ENCODE measurements at places on chromosomes 1 and 21. TPM values are rescaled to one million over a fixed set of nuclear protein-coding genes. Genes with fewer than 3 reads are reported as not detected.

GRCh38 chr1:203360547-203361185 lies 9.7 kb upstream of the FMOD start:
- DNase-seq, result no peak

- DNase-seq, result no peak
Observed at GRCh38 chr1:181595234-181595633, 111.9 kb downstream of the CACNA1E start.

GRCh38 chr21:37184784-37185593 lies 82.1 kb downstream of the VPS26C start:
- DNase-seq, result no peak

- DNase-seq, result no peak
Observed at GRCh38 chr1:6822530-6823359, 37.5 kb downstream of the CAMTA1 start.

DNA sequence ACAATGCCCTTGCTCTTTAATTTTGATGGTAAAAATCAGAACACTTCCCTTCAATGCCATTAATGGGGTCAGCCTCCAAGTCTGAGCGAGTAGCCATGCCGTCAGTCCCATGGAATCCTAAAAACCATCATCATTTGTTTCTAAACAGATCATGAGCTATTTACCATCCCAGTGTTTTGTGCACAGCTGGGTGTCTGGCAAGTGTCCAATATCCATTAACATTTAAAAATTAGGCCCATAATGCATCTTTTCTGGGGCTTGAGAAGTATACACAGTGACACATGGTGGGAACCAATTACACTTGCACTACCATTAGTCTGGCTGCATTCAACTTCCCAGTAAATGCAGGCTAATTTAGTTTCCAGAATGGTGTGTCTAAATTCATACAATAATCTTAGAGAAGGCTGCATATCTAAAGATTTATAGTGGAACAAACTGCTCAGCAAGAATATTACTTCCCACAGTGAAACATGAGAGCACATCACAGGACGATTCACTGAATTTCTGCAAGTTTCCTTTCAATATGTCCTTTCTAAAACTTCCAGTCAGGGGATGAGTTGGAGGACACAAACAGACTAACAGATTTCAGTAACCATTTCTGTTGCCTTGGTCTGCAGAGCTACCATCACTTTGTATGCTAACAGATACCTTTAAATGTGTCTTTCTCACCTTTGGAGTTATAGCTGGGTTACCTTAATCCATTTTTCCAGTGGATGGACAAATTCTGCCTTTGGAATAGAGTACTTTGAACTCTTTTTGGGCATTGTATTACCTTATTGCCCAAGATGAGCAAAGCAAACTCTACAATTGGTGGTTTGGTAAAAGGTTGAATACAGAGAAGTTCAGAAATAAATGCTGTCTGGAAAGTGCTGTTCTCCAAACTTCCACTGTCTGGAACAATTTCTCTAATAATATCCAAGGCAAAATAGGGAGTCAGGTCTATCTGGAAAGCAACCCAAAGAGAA lies 258.0 kb downstream of the PTBP2 start:
- DNase-seq, result no peak

DNA sequence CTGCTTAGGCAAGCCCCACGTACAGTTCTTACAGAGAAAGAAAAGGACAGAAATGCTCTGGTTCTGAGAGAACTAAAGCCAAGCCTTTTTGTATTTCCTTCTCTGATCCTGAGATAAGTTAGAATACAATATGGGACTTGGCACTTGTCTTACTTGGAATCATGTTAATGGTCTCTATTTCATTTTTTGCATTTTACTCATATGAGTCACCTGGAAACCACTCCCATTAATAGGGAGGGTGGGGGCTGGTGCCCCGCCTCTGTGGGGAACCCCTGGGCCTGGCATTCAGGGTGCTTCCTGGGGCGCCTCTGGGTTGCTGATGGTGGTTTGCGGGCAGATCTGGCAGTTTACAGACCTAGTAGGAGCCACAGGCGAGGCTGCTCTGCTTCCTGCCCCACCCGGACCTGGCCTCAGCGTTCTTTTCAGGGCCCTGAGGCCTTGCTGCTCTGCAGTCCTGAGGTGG lies 26.7 kb downstream of the TSPAN2 start:
- DNase-seq, result no peak

DNA sequence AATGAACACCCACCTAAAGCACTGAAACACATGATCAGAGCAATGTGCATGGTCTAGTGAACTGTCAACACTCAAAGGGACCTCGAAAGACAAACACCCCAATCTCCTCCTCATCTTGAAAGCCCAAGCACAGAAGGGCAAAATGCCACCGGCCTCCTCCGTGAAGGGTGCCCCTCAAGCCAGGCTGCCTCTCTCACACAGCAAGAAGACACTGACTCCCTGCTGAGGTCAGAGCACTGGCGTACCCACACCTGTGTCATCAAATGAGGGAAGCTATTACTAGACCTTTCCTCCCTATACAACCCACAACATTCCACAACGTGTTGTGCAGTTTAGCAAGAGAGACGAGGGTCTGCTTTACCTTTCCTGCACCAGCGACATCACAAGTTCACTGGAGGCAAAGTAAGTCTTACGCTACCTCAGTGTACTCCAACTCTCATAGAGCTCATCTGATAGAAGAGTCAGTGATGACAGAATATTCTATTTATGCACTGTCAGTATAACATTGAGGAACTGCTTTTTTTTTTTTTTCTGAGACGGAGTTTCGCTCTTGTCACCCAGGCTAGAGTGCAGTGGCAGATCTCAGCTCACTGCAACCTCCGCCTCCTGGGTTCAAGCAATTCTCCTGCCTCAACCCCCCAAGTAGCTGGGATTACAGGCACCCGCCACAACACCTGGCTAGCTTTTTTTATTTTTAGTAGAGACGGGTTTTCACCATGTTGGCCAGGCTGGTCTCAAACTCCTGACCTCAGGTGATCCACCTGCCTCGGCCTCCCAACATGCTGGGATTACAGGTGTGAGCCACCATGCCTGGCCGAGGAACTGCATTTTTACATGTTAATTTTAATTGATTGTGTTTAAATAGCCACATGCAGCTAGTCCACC lies 3.3 kb downstream of the SH3BP5L start:
- DNase-seq, result no peak

GRCh38 chr1:34694383-34694782 lies 60.5 kb upstream of the GJB5 start:
- no peak for DNase-seq

DNA sequence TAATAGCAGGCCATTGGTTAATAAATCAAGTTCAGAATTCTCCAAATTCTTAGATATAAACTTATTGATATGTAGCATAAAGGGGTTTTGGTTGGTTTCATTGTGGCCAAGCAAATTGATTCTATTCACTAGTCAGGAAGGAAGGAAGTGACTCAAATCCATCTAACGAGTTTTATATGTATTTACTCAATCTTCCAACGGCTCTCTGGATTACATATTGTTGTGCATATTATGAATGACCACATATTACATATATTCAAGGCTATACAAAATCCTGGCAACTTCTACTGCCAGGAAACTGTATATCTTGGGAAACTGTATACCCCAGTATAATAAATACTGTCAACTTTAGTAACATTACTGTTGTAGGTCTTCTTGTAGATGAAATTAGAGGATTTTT lies 20.1 kb upstream of the PDE4B start:
- DNase-seq, result no peak

DNA sequence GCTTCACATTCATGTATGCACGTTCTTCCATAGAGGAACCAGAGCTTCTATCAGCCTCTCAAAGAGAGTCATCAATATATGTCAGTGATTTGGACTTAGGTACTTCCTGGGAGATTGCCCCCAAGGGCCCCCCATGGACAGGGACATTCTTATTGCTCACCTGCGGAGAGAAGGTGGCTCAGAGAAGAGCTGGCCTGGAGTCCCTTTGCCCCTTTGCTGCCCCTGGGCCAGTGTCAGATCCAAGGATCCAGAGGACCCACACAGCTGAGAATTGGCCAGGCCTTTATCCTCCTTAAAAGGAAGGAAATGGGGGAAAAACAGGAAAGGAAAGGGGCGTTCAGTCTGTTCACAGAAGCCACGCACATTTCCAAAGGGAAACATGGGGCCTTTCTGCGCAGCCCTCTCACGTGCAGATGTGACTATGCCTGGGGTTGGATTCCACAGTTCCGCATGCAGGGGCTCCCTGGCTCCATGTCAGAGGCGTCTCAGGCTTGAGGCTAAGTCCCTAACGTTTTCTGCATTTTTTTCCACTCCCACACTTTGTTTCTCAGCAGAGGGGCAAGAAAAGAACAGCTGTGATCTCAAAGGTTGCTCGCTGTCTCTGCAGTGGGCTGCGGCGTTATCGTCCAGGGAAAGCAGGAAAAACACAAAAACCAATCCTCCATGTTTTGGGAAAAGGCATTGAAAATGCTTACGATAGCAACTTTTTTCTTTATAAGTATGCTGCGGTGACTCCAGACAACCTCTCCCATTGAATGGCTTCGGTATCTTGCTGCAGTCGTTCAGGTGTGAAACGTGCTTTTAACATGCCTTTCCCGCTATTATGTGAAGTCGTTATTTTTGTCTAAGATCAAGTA lies 5.9 kb downstream of the C1orf226 start:
- no peak for DNase-seq

- no peak for DNase-seq
Observed at GRCh38 chr21:39132248-39132647, 51.0 kb downstream of the PSMG1 start.

DNA sequence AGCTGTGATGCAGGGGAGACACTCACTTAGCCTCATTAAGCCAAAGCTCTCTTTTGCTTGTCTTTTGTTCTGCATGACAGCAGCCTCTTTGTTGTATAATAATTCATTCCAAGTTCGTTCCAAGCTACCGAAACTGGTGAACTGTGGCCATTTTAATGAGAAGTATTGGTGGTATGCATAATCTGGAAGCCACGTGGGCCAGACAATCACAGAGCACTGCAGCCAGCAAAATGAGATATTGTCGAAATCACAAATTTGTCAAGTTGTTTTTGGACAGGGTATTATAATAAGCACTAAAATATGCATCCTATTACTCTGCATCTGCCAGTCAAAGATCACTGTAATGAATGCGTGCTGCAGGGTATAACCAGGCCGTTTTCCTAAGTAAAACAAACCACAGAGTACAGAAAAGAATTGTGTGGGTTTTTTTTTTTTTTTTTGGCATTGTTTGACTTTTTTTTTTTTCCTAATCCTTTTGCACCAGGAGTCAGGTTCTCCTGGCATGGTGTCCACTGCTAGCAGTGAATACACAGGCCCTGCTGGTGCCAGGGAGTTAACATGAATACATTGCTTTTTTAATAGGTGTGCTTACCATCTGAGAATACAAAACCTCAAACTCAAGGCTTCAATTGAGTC lies 423.9 kb downstream of the PTBP2 start:
- no peak for DNase-seq

GRCh38 chr1:119651133-119651532 lies 3.1 kb upstream of the ZNF697 start:
- no peak for DNase-seq

DNA sequence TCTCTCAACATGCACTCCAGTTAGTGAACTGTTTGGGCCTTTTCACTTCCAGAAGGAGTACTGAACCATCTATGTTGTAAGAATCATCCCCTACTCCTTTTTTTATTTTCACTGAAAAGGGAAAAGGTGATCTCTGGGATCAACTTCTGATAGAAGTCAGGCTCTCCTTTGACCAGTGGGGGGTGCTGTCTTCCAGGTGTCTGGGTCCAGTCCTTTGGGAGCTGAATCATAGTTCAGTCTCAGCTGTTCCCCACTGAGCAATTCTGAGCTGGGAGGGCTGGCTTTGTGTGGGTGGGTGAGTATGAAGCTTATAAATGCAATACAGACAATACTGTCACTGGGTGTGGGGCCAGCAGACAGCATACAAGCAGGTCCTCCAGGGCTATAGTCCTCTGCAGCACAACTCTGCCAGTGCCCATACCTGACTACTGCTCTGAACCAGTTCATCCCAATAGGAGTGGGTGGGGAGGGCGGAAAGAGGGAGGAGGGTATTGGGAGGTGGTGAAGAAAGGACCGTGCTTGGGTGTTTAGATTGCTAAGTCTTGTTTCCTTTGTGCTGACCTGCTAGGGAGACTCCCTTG lies 12.5 kb upstream of the SARS1 start:
- peak; percentile 77 for DNase-seq

DNA sequence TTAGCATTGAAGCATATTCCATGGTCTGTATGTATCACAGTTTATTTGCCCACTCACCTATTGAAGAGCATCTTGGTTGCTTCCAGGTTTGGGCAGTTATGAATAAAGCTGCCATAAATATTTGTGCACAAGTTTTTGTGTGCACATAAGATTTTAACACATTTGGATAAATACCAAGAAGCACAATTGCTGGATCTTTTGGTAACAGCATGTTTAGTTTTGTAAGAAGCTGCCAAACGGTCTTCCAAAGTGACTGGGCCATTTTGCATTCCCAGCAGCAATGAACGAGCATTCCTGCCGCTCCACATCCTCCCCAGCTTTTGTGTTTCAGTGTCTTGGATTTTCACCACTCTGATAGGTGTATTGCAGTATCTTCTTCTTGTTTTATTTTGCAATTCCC lies 62.7 kb downstream of the PDE9A start:
- DNase-seq, result no peak

- no peak for DNase-seq
Observed at GRCh38 chr1:5067246-5067645, 412.8 kb downstream of the AJAP1 start.

Gene SH2D5
- 13.8 TPM for total RNA-seq

Gene KMO
- not detected for total RNA-seq

Gene WNT4
- 0.69 TPM for total RNA-seq

Gene ELAPOR1
- total RNA-seq, result 1.1 TPM

Gene RHD
- not detected for total RNA-seq

Gene SH2D2A
- total RNA-seq, result 6.9 TPM

Gene ABCA4
- 0.16 TPM for total RNA-seq

Gene DIO1
- not detected for total RNA-seq

Gene CFHR1
- total RNA-seq, result 0.16 TPM
